ENCODE measurements at places on chromosomes 3 and 15. TPM values are rescaled to one million over a fixed set of nuclear protein-coding genes. Genes with fewer than 3 reads are reported as not detected.

DNA sequence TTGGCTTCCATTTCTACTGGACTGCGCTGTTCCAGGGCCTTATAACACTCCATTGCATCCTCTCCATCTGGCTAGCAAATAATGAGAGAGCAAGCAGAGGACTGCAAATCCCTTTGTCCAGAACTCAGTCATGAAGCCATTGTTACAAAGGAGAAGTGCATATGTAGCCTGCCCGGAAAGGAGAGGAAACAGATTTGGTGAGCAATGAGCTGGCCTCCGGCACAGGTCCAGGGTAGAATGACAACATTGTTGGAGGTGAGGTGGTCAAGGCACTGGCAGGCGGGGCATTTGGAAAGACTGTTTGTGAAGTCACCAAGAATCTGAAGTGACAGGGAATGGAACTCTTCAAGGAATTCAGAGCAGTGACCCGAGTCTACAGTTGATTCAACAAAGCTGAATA lies 25.0 kb upstream of the ATP1B3 start:
- no peak for DNase-seq

GRCh38 chr15:88014454-88015160 lies 241.9 kb downstream of the NTRK3 start:
- DNase-seq = no peak

The LYZL4 gene
- not detected for total RNA-seq

DNA sequence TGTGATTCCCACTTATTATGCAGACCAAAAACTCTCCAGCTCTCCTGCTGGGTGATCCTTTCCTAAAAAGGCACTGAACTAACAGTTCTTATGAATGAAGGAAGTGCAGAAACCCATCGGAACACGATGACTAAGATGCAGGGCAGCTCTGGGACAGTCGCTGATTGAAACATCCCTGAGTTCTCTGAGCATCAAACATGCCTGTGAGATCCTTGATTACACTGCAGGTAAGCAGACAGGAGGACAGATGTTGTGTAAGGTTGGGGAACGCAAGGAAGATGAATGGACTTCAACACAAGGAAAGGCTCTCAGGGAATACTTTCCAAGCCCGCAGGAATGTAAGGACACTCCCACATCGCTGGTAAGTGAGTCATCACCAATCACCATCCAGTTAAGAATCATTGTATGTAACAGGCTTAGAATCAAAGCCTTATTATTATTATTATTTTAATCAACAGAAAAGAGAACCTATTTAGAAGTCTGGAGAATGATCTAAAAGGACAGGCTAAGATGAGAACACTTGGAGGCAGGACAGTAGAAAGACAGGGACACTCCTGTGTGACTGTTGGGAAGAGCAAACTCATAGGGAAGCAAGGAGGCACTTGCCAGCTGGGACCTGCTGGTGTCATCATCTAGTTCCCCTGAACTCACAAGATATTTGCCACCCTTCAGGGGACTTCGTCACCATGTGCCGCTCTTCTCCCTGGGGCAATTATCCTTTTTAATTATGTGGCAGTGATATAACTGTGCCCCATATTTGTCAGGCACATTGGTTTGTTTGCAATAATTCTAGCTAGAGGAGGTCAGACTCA lies 26.0 kb downstream of the TMEM158 start:
- DNase-seq = no peak
